ENCODE measurements at places on chromosomes 6 and 20.
A peak's percentile ranks its signal among the peaks of the same experiment; 100 is the strongest.

DNA sequence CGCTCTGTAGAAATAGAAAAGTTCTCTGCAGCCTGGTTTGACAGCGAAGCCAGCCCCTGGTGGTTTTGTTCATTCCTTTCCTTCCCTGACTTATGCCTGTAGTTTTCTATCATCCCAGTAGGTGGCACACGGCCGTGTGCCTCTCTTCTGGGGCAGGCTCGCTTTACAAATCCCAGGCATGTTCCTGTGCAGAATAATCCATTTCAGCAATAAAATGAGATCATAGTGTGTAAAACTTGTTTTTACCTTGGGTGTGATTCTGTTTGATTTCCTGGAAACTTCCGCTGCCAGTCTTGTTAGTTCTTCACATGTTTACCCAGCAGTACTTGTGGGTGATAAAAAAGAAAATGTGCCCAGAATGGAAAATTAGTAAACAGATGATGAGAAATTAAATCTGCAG, 7.4 kb upstream of the INSM1 start:
- DNase-seq: peak; percentile 41

DNA sequence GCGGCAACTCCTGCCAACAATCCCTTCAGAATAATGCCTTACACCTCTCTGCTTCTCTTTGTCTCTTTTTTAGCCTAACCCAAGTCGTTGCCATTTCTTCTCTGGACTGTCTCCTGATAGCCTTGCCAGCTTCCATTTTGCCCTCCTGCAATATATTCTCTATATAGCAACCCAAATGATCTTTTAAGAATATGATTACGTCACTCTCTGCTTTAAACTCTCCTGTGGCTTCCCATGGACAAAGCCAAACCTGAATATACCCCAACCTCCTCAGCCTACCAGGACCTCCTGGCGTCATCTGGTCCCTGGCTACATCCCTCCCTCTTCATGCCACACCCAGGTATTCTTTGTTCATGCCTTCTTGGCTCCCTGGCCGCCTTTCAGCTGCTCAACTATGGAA, 126.5 kb upstream of the KCNK16 start:
- DNase-seq: no peak

- no peak for DNase-seq
Observed at GRCh38 chr6:126067073-126067472, 80.7 kb downstream of the TRMT11 start.

DNA sequence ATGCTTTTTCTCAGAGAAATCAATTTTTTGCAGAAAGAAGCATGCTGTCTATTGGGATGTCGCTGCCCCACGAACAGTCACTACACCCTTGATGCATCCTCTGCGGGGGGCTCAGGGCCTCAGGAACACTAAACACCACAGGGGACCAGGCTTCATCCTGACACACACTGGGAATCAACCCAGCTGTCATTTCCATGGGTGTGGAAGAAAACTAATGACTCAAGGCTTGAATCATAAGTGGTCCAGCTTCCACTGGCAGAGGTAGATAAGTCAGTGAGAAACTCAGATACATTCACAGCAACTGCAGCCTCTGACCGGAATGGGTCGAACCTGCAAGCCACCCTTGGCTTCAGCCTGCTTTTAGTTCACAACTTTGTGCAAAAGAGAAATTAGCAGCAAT, 81.3 kb upstream of the SPTLC3 start:
- DNase-seq: no peak

DNA sequence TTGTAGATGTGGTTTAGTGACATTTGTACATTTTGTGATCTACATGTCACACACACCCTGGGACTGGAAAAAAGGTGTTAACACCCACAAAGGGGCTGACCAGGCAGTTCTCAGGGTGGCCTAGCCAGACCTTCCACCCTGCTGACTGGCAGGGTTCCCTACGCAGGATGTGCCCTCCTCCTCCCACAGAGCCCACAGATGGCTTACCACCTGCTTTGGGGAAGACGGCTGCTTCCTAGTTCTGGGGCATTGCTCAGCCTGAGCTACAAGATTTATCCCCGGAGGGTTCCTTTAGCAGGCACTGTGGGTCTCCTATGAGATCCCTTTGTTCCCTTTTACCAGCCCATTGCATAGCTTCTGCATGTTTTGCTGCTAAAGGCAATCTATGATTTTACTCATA, 35.1 kb downstream of the SNAP25 start:
- DNase-seq: no peak

GRCh38 chr20:2300420-2300819, 4.6 kb downstream of the TGM3 start:
- no peak for DNase-seq

DNA sequence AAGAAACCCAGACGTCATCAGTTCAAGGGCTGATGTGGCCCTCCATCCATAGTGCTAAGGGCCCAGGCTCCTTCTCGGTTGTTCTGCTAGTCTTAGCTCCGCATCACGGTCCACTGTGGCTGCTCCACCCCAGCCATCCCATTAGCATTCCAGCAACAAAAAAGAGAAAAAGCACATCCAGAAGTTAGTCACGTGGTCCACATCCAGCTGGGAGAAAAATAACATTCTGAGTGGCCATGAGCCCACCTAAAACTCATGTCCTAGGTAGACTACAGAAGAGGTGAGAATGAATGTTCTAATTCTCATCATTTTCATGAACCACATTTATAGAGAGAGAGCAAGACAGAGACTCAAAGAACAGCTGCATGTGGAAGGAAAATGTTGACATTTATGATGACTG, 49.4 kb upstream of the TAB2 start:
- DNase-seq: no peak

DNA sequence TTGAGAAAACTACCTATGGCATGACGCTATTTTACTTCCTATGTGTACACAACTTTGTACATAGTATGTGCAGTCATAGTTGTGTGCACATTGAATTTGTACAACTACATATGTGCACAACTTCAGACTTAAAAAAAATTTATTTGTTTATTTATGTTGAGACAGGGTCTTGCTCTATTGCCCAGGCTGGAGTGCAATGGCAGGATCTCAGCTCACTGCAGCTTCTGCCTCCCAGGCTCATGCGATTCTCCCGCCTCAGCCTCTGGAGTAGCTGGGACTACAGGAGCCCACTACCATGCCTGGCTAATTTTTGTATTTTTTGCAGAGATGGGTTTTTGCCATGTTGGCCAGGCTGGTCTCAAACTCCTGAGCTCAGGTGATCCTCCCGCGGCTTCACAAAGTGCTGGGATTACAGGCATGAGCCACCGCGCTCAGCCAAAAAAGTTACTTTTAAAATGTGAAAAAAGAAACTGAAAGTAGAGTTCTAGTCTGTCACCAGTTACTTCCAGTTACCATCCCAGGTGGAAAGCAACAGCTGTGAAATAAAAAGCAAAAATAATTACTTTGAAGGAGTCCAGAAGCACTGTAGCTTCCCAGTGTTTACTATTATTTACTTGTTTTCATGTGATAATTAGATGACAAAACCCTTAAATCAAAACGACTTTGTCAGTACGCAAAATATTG, 1.7 kb upstream of the ZKSCAN8 start:
- no peak for DNase-seq

DNA sequence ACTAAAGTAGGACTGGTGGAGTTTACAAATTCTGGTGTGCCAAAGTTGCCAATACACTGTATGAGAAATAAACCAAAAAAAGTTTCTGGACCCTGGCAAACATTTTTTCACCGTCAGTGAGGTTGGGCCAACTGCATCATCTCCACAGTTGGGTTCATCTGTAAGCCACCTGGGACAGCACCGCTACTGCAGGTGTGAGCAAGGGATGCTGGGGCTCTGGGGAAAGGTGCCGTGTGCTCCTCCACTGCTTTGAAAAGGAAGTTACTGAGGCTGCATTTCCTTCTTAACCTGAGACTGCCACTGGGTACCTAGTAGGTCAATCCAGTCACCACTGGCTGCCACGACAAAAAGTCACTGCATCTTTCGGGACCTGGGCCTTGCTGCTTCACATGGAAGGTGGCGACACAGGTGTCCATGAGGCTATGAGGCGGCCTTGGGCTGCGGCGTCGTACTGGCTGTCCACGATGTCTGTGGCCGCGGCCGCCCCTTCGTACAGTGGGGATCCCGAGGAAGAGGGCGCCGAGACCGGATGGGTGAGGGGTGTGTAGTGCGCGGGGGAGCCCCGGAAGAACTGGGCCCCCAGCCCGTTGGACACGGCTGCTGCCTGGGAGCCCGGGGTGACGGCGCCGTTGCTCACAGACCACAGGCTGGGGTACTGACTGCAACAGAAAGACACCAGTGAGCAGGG, 9.6 kb downstream of the TBXT start:
- DNase-seq: no peak

- no peak for DNase-seq
Observed at GRCh38 chr6:110207652-110208051, 27.4 kb downstream of the CDC40 start.

- DNase-seq: no peak
Observed at GRCh38 chr6:138555421-138555988, 56.2 kb upstream of the NHSL1 start.

DNA sequence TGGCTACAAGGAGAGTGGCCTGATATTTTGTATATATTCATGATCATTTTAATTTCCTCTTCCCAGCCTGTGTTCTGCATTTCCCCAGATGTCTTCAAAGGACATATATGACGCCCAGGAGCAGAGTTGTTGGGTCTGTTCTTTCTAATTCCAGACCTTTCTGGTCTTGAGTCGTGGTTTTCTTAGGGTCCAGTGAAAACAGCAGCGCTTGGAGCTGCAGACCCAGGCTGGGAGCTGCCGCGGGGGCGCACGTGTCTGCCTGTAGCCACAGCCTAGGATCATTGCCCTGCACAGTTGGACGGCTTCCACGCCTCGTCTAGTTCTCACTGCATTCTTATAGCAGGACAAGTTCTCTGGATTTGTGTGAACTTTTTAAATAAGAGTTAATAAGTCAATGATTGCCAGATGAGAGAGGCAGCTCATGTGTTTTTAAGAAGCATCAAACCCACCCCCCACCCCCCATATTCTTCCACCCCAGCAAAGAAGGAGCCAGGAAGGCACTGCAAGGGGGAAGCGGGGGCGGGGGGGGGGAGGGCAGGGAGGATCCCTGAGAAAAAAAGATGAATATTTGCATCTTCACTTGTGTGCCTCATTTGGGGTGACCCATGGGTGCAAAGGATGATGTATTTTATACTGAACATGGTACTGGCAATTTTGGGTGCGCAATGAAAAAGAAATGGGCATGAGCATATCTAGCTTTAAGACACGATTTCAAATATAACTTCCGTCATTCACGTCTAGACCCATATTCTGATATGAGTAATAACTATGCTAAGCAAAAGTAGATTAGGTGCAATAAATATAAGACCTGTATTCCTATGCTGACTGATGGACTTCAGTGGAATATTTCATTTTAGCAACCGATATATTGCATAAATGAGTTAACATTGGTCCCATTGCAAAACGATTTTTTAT, 160.0 kb downstream of the TBXT start:
- DNase-seq: no peak

DNA sequence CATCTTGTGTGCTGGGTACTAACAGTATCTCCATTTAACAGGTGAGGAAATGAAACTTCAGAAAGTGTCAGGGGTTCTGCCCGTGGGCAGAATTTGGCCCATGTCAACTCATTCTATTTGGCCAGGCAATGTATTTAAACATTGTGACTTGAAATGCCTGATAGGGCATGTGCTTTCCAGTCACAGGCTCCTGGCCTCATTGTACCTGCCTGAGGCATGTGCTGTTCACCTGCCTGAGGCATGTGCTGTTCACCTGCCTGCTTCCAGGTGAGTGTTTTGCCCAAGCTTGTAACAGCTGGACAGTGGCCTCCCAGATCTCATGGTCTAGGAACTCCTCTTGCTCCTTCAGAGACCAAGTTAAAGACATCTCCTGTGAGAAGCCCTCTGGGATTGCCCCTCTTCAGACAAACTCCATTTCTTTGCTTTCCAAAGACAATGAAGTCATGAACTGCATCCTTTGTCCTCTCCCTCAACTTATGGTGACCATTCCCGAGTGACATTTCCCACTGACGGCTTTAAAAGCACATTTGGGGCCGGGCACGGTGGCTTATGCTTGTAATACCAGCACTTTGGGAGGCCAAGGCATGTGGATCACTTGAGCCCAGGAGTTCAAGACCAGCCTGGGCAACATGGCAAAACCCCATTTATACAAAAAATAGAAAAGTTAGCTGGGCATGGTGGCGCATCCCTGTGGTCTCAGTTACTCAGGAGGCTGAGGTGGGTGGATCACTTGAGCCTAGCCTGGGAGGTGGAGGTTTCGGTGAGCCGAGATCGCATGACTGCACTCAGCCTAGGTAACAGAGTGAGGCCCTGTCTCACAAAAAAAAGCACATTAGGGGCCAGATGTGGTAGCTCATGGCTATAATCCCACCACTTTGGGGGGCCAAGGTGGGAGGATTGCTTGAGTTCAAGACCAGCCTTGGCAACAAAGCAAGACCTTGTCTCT, 48.7 kb downstream of the BCAS4 start:
- no peak for DNase-seq

All from GM12892 (cell line).